ENCODE measurements at places on chromosomes 4 and X. TPM values are rescaled to one million over a fixed set of nuclear protein-coding genes. Genes with fewer than 3 reads are reported as not detected.

Gene NDST3
- 3.8 TPM for polyA plus RNA-seq

Gene FGFBP2
- polyA plus RNA-seq = not detected

Gene SHOX
- polyA plus RNA-seq = 0.06 TPM

Gene NALF2
- 0.80 TPM for polyA plus RNA-seq

Gene AFF2
- 5.3 TPM for polyA plus RNA-seq

GRCh38 chrX:132677233-132677716, 188.4 kb upstream of the MBNL3 start:
- no peak for DNase-seq

- no peak for DNase-seq
Observed at GRCh38 chr4:141473952-141474351, 162.4 kb upstream of the IL15 start.

DNA sequence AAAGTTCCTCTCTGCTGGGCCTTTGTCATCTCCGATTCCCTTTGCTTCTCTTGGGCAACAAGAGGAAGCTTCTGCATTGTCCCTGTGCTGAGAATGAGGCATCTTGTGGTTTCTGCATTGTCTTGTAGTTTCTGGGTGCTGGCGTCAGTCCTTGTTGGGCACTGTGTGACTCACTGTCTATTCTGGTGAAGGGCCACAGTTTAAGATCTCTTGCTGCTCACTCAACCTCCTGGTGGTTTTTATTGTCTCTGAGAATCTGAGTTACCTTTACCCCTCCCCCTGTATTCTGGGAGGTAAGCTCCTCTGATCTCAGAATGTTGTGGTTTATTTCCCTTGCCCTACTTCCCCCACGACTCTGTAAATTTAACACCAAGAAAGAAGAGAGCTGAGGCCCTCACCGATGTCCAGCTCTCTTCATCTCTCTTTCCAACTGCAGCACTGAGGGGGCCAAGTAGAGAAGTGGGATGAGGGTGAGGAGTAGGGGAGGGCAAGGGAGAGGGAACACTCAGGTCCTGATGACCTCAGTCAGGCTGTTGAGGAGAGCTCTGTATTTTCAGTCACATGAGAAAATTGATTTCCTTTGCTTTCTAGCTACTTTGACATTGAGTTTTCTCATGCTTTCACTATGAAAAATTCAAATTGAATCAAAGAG, 441.6 kb upstream of the PITX2 start:
- no peak for DNase-seq

- no peak for DNase-seq
Observed at GRCh38 chr4:48445704-48446103, 37.4 kb upstream of the SLC10A4 start.

GRCh38 chr4:37976991-37977470, 16.8 kb downstream of the PTTG2 start:
- no peak for DNase-seq

DNA sequence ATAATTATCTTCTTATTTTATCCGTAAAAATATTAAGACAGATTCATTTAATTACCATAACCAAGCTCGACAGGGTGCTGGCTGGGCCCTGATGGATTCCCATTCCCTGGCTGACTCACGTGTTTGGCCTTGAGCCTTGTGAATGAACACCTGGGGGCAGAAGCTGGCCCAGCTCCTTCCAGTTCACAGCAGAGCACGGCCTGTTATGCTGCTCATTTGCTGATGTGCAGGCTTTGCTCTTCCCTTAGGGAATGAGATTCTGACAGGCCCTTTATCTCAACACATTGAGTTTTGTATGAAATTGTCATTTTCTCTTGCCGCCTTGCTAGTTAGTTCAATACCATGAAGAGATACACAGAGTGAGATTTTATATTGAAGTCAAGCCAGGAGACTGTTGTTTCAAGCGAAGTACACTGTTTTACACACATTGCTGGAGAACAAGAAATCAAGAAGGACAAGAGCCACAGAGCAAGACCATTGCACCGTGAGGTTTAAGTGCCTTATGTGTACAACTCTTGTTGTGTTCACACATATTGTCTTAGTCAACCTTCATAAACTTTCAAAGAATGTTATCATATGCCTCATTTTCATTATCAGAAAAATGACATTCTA, 1583.3 kb downstream of the STIM2 start:
- no peak for DNase-seq

GRCh38 chrX:124217304-124218251, 114.9 kb upstream of the TEX13D start:
- no peak for DNase-seq

GRCh38 chrX:54492340-54492739, 3.7 kb downstream of the FGD1 start:
- no peak for DNase-seq

DNA sequence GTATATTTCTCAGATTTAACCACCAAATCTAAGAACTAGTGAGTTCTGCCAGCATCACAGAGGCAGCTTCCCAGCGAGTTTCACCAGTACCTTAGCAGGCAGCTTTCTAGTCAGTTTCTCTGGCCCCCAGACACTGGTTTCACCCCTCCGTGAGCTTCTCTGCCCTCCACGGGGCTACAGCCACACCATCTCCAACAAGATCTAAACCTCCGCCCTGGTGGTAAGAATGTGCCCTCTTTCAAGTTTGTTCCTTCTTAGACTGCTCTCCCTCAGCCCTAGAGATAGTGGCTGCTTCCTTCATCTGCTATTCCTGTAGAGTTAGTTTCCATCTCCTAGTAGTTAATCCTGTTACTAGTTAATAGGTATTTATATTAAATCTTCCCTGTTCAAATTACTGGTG, 60.5 kb upstream of the TAB3 start:
- DNase-seq = no peak

GRCh38 chr4:90689739-90690138, 562.5 kb downstream of the CCSER1 start:
- no peak for DNase-seq

GRCh38 chr4:6123541-6123940, 76.8 kb downstream of the JAKMIP1 start:
- DNase-seq = no peak

DNA sequence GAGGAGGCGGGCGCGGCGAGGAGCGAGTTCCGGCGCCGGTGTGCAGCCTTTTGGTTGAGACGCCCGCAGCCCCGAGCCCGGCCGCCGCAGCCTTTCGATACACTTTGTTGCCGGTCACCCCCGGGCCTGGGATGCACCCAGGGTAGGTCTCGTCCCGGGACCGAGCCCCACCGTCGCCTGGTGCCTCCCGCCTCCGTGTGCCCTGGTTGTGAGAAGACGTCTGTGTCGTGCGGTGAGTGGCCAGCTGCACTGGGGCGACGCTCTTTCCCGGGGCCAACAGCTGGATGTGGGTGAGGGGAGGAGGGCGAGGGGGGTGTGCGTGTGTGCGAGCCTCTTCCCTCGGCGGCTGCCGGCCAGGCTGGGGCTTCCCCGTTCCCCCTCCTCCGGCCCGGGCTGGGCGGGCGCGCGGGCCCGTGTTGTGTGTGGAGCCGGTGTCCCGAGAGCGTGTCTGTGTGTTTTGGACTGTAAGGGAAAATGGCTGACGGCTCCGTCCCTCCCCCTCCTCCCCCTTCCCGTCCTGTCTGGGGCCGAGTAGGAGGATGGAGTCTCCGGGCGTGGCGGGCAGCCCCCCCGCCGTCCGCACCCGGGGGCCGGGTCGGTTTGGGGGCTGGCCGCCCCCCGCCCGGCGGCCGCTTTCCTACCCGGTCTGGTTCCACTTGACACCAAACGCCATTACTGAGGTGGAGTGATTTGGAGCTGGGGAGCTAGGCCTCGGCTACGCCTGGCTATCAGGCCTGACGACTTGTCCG, 807 bp downstream of the USP9X start:
- DNase-seq = peak; percentile 52

DNA sequence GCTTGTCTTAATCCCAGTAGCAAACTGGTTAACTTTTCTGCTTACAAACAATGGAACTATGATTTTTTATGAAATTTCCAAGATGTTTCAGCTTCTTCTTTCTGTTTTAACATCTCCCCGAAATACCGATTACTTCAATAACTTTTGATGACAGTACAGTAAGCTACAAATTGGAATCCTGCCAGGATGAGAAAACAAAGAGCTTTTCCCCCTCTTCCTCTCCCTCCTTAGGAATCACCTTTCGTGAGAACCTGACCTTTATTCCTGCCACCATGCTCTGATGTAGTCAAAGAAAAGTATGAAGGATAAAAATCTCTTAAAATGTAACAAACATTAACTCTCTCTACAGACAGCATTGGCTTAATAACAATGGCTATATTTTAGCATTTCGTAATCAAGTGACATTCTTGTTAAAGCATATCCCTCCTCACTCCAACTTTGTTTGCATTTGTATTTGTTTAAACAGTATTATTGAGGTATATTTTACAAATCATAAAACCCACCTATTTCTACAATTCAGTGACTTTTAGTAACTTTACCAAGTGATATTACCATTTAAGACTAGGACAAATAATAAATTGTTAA, 148.7 kb upstream of the NAP1L5 start:
- DNase-seq = no peak

- no peak for DNase-seq
Observed at GRCh38 chrX:1023676-1024075, 188.8 kb downstream of the CRLF2 start.
